Stomach (tissue), 19 donors: ENCODE measurements at places on chromosomes 3 and 15.
A peak's percentile ranks its signal among the peaks of the same experiment; 100 is the strongest.

GRCh38 chr3:157354722-157355121 is 81.9 kb upstream of the PTX3 start:
- DNase-seq = no peak

DNA sequence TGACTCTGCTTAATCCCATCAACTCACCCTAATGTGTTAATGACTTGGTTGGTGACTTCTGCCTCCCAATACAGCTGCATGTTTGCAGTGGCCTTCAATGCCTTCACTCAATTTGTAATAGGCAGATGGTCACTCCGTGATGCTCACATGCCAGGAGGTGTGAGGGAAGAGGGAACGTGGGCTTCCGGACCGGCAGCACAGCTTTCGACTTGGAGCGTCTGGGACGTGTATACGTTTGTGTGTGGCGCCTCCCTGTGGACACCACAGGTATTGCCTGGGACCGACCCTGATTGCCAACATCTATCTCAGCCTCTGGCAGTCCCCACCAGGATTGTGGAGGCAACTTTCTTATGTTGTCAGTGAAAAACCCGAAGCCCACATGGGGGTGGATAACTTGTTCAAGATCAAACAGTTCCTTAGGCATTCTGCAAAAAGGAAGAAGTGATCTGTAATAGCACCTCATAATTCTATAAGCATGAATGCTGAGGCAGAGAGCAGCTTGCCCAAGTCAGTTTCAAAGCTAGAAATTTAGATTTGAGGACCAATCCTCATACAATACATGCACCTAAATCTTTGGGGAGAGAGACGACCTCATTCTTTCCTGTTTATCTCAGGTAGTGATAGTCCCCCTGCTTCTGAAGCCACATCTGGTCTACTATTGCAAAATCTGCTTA is 16.9 kb downstream of the MRPL46 start:
- DNase-seq = peak; percentile 79

DNA sequence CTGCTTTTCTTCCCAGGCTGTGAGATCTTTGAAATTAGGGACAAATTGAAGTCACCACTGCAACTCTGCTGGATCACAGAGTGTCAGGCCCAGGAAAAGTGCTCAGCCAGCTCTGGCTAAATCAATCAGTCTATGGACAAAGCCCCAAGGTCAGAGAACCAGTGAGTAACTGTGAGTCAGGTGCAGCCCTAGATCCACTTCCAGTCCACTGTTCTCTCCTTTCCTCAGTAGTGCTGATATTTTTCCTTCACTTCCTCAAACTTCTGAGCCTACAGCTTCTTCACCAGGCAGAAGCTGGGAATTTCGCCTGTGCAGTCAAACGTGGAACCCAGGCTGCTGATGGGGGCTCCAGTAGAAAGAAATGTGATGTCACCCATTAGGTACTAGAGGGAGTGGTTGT is 75.1 kb upstream of the TRIM42 start:
- DNase-seq = no peak

- no peak for DNase-seq
Observed at GRCh38 chr3:123813876-123814275, 70.3 kb downstream of the MYLK start.

GRCh38 chr3:39754549-39754948 is 54.9 kb upstream of the MYRIP start:
- no peak for DNase-seq

DNA sequence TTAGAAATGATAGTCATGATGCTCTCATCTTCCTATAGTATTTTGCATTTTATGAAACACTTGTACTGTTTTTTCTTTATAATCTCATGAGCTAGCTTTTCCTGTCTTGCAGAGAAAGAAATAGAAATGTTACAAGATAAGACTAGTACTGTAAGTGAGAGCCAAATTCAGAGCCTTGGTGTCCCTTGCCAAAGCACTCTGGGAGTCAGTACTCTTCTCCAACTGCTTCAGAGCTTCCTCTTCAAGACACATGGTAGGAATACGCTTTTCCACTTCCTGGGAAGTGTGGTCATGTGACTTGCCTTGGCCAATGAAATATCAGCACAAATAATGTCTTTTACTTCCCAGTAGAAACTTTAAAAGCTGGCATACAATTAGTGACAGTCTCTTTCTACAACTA is 112.4 kb downstream of the SEMA6D start:
- DNase-seq = no peak

DNA sequence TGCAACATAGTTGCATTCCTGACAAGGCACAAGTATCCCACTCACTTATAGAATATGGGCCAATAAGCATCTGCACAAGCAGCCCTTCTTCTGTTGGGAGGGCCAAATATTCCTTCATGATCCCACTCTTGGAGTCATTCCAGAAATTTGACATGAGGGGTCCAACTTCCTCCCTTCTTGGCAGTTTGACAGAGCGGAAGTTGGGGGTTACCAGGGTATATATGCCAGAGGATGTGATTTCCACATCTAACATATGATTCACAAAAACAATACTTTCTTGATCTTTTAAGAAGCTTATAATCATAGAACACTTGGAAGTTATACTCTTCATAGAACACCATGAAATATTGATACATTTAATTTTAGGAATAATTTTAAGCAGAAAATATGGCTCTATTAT is 100.9 kb upstream of the CRBN start:
- no peak for DNase-seq

- DNase-seq = no peak
Observed at GRCh38 chr15:48367483-48367882, 36.3 kb downstream of the DUT start.

DNA sequence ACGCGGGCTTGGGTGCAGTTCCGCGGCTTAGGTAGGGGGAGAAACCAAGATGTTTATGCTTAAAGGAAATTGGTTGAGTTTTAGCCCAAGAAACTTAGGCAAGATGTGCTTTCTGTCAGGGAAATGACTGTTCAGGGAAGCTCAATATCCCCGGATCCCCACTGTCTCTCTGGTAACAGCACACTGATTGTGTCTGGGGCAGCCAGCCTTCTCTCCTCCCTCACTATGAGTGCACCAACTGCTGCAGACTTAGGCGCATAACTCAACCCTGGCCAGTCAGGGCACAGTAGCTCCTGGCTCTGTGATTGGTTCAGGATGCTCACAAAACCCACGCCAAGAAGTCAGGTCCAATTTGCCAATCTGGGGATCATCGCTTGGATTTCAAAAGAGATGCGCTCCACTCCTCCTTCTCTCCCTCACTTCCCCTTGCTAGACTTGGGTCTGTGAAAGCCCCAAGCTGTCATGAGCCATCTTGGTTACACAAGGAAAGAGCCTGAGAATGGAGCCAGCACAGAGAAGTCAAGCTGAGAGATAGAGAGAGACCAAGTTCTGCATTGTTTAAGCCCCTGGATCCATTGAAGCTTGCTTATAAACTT is 42.5 kb upstream of the CACNA2D3 start:
- DNase-seq = no peak

DNA sequence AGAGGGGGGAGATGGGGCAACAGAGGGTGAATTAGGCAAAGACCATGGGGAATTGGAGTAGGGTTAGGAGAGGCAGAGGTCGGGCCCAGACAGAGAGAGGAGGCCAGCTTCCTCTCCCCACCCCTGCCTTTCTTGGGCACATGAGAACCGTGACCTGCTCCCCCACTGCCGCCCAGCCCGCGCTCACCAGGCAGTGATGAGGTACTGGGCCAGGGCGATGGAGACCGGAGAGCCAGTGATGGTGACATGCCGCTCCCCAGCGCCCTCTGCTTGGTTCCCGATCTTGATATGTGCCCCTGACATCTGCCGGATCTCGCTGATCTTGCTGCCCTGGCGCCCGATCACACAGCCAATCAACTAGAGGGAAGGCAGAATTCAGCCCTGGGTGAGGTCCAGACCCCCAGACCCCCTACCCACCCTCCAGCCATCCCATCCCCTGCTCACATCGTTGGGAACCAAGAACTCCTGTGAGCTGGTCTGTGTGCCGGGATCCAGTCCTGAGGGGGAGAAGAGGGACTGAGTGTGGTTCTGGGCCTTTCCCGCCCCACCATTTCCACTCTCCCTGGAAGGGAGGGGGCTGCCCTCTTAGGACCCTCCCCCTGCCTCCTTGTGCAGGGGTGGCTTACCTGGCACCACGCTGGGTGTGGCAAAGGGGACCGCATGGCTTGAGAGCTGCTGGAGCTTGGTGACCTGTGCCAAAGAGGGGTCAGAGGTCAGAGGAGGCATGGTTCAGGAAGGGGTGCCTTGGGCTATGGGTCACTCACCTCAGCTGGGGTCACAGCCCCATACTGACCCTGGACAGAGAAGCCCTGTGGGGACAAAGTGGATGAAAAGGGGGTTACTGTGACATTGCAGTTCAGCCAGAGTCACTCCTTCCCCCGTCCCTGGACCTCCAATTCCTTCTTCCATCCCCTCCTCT is 3.7 kb downstream of the GPR62 start:
- DNase-seq = no peak

- DNase-seq = no peak
Observed at GRCh38 chr3:71708476-71709105, 16.6 kb downstream of the EIF4E3 start.

- DNase-seq = no peak
Observed at GRCh38 chr15:86446253-86446640, 366.6 kb downstream of the AGBL1 start.

- peak; percentile 4 for DNase-seq
Observed at GRCh38 chr15:71891026-71891425, 80.7 kb downstream of the NR2E3 start.

GRCh38 chr3:37598808-37599581 is 262.7 kb upstream of the CTDSPL start:
- DNase-seq = no peak

- peak; percentile 28 for DNase-seq
Observed at GRCh38 chr15:82958638-82959037, 6.1 kb upstream of the HOMER2 start.

GRCh38 chr3:31836131-31837075 is 144.7 kb downstream of the OSBPL10 start:
- no peak for DNase-seq

DNA sequence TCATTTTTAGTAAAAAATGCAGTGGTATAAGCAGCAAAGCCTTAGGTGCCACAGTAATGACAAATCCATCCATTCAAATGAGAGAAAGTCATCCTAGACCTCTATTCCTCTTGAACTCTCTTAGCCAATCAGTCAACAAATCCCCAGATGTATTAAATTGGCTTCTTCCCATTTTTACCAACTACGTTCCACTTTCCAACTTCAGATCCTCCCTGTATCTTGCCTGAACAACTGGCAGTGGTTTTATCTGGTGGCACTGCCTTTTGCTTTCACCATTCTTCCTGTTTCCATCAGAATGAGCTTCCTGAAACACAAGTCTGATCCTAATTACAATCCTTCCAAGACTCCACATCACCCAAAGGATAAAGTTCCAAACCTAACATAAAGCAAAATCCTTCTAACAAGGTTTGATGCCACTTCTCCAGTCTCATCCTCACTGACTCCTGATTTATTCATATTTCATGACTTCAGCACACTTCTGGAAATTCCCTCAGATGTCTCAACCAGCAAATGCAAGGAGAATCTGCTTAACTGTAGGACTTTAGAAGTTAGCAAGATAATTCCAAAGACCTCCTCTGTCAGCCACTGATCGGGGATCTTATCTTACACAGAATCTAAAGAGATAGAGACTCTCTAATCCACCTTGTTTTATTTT is 69.8 kb upstream of the SLC4A7 start:
- no peak for DNase-seq

DNA sequence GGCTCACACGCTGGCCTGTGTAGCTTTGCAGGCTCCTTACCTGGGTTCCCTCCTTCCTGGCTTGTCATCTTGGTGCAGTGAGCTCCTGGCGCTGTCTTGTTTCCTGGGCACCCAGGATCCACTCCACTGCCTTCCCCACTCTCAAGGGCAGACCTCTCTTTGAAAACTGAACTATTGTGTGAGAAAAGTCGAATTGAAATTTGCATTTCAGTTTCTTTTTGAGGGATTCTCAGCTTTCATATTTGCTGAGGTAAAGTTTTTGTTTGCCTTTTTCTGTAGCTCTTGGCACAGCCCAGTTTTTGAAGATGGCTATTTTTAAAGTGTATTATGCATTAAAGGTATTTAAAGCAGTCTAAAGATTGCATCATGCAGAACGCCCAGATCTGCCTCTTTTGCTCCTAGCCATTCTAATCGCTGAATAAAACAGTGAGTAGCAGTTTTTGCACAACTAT is 70.1 kb downstream of the CCK start:
- no peak for DNase-seq

GRCh38 chr15:49495993-49496753 is 73.1 kb downstream of the FGF7 start:
- peak; percentile 14 for DNase-seq

DNA sequence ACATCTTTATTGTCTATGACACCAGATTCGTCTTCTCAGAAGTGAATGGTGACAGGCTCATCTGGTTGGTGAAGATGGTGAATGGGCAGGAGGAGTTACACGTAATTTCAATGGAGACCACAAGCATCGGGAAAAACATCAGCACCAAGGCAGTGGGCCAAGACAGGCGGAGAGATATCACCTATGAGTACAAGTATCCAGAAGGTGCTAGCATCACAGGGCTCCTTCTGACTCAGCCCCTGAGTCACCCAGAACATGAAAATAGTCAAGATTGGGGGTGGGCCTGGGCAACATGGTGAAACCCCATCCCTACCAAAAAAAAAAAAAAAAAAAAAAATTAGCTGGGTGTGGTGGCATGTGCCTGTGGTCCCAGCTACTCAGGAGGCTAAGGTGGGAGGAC is 32.6 kb downstream of the TGM4 start:
- no peak for DNase-seq

GRCh38 chr15:74866090-74866489 is 7.1 kb downstream of the SCAMP2 start:
- DNase-seq = no peak

- no peak for DNase-seq
Observed at GRCh38 chr3:55264919-55265318, 222.2 kb downstream of the WNT5A start.

- peak; percentile 63 for DNase-seq
Observed at GRCh38 chr3:133535971-133536881, 37.3 kb upstream of the CDV3 start.

DNA sequence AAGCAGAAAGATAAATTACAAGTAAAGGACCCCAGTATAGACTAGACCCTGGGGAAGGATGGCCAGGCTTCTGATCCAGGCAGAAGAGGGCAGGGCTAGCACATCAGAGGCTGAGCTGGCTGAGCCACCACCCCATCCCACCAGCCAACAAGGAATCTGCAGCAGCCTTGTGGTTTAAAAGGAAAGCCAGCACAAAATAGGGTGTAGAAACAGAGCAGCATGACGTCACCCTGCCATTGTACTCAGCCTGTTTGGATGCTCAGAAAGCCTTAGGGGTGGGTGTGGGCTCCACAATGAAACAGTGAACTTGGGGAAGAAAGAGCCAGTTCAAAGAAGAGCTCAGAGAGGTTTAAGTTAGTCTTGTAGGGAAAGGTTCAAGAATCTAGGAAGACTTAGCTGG is 28.2 kb downstream of the DUOX1 start:
- no peak for DNase-seq

DNA sequence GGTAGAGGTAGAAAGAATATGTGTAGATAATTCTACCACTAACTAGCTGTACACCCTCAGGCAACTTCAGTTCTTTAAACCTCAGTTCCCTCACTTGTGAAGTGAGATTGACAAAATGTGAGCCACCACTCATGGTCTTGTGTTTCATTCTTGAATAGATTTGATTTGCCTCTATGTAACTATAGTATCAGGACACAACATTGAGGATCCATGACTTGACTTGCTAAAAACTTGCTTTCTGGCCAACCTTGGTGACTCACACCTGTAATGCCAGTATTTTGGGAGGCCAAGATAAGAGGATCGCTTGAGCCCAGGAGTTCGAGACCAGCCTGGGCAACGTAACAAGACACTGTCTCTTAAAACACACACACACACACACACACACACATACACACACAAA is 115.8 kb upstream of the FLNB start:
- DNase-seq = no peak
